ENCODE measurements at places on chromosomes 2 and 18.

GRCh38 chr2:120809151-120809550 is 73.5 kb downstream of the GLI2 start:
- no peak overlapping the region for H3K4me3 ChIP-seq
- H3K36me3 ChIP-seq = no peaks in the 10 kb centered on the region
- H3K27me3 ChIP-seq = no peaks in the 10 kb centered on the region
- no peak overlapping the region for H3K27ac ChIP-seq
- no peaks in the 10 kb centered on the region for H3K4me1 ChIP-seq

DNA sequence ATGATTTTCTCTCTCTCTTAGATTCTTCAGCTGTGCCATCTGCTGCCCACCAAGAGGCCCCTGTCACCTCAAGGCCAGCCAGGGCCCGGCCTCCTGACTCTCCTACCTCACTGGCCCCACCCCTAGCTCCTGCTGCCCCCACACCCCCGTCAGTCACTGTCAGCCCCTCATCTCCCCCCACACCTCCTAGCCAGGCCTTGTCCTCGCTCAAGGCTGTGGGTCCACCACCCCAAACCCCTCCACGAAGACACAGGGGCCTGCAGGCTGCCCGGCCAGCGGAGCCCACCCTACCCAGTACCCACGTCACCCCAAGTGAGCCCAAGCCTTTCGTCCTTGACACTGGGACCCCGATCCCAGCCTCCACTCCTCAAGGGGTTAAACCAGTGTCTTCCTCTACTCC is 9.4 kb upstream of the GMPPA start:
- peaks cover 4% of the 10 kb centered on the region for H3K27me3 ChIP-seq
- no peak overlapping the region for H3K4me3 ChIP-seq
- H3K27ac ChIP-seq = no peak overlapping the region
- no peaks in the 10 kb centered on the region for H3K36me3 ChIP-seq
- H3K4me1 ChIP-seq = no peaks in the 10 kb centered on the region

GRCh38 chr2:195722075-195722474 is 65.0 kb downstream of the SLC39A10 start:
- H3K27ac ChIP-seq = no peak overlapping the region
- peaks cover 1% of the 10 kb centered on the region for H3K36me3 ChIP-seq
- H3K4me1 ChIP-seq = no peaks in the 10 kb centered on the region
- no peak for DNase-seq

- no peaks in the 10 kb centered on the region for H3K36me3 ChIP-seq
- no peak for DNase-seq
- H3K4me3 ChIP-seq = no peak overlapping the region
- H3K4me1 ChIP-seq = no peaks in the 10 kb centered on the region
Observed at GRCh38 chr2:174053355-174054151, 88.4 kb upstream of the SP3 start.

DNA sequence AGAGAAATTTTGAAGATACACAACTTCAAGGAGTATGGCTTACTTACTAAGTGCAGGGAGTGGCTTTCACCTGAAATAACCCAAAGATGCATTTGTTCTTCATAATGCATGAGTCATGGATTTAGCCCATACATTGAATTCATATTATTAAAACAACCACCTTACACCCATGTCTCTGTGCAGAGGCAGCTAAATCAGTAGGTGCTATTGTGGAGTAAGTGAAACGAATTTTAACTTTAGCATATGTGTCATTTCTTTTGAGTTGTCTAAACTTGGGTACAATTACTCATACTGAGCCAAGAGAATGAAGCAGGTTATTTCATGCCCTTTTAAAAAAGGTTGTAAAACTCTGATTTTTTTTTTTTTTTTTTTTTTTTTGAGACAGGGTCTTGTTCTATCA is 11.0 kb upstream of the ANKRD29 start:
- DNase-seq = no peak
- H3K27ac ChIP-seq = no peak overlapping the region

DNA sequence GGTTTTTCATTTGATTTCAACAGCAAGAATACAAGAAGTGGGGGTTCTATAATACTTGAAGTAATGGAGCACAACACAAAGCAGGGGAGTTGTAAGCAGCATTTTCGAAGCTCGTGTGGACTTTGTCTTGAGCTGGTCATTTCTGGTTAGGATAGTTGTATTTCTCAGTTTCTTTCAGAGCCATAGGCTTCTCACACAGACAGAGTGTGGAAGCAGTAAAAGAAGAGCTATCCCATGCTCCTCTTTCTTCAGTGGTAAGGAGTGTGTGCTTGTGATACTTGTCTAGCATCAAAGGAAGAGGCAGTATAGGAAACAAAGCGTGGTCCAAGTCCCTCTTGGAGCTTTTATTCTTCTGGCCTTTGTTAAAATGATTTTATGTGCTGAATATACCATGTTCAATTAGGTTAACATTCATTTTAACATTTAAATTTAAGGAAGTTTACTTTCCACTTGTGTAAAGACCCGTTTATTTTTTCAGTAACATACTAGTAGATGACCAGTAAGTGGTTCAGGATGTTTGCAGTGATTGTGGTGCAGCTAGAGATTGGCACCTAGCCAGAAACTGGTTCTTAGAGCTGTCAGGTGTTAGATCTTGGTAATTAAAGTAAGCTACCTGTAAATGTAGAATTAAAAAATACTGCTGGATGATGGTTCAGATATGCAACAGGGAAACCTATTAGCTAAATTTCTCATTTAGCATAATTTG is 14.6 kb downstream of the CCNYL1 start:
- no peaks in the 10 kb centered on the region for H3K27me3 ChIP-seq
- H3K36me3 ChIP-seq = no peaks in the 10 kb centered on the region
- no peaks in the 10 kb centered on the region for H3K4me1 ChIP-seq

DNA sequence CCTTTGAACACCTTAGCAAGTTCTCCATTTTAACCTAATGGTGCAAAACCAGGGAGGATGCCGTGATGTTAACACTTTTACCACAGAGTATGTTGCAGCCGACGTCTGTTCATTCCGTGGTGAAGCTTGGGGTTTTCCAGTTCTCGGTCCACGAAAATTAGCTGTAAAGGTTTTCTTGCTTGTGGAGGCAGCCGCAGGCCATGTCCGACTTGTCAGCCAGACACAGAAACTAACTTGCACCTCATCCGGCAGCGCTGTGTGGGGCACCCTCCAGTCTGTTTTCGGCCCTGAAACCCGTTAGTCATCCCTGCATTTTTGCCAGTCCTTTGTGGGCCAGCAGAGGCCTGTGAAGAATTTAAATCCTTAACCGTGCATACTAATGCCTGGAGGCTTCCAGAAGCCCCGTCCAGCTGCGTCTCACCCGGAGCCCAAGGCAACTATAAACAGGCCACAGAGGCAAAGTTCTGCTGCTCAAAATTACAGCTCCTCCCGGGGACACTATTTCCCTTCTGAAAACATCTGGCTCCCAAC is 70.6 kb downstream of the SH3YL1 start:
- no peaks in the 10 kb centered on the region for H3K4me1 ChIP-seq
- no peaks in the 10 kb centered on the region for H3K27me3 ChIP-seq
- H3K27ac ChIP-seq = no peak overlapping the region
- no peak overlapping the region for H3K4me3 ChIP-seq

DNA sequence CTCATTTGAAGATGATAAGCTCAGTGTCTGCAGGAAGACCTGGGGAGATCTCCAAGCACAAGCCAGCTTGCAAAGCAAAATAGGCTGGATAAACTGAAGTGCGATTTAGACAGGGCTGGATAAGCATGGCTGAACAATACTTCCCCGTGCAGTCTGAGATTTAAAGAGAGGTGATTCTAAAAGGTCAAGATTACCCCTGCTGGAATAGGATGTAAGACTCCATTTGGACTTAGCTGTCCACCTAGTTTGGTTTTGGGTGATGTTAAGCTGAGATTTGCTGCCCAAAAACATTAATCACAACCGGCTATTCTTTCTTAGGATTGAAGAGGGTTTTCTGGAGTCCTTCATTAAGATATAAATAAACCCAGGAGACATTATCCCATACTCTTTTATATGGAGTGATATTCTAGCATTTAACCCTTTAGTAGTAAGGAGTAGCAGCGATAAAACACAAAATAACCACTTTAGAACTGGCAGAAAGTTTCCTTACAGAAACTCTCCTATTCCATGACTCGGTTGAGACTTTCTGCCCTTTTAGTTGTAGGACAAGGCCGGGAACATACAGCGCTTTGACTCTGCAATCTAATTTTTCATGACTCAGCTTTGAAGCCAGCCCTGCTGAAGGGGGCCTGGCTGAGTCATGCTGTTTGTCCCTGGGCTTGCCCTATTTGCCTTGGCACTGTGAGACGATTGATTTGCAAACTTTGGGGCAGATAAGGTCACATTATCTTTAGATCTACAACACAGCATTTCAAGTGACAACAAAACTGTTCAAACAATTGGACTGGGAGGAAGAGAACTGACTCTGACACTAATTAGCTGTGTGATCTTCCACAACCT is 238.2 kb downstream of the GCA start:
- H3K36me3 ChIP-seq = no peaks in the 10 kb centered on the region
- no peak for DNase-seq
- no peaks in the 10 kb centered on the region for H3K4me1 ChIP-seq
- H3K27me3 ChIP-seq = no peaks in the 10 kb centered on the region

- no peaks in the 10 kb centered on the region for H3K36me3 ChIP-seq
- DNase-seq = no peak
- H3K27ac ChIP-seq = no peak overlapping the region
- H3K4me1 ChIP-seq = no peaks in the 10 kb centered on the region
- no peak overlapping the region for H3K4me3 ChIP-seq
Observed at GRCh38 chr2:1515986-1516797, 102.9 kb downstream of the TPO start.

- no peak for DNase-seq
- H3K4me3 ChIP-seq = peak overlapping the region; percentile 70
- H3K27me3 ChIP-seq = no peaks in the 10 kb centered on the region
- no peaks in the 10 kb centered on the region for H3K4me1 ChIP-seq
Observed at GRCh38 chr2:14633461-14634181, 1.1 kb downstream of the LRATD1 start.

DNA sequence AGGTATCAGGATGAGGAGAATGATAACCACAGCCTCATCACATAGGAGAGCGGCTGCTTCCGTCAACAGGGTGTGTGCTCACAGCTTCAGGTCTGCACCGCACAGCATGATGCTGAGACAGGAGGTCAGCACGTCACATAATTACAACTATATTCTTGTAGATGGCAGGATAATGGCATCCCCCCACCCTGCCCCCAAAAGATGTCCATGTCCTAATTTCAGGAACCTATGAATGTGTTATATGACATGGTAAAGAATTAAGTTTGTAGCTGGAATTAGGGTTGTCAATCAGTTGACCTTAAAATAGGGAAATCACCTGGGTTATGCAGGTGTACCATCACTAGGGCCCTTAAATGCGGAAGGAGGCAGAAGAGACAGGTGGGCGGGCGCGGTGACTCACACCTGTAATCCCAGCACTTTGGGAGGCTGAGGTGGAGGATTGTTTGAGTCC is 73.9 kb downstream of the ARL4C start:
- H3K4me3 ChIP-seq = no peak overlapping the region
- H3K4me1 ChIP-seq = peaks cover 4% of the 10 kb centered on the region
- DNase-seq = no peak
- no peaks in the 10 kb centered on the region for H3K36me3 ChIP-seq
- no peak overlapping the region for H3K27ac ChIP-seq

DNA sequence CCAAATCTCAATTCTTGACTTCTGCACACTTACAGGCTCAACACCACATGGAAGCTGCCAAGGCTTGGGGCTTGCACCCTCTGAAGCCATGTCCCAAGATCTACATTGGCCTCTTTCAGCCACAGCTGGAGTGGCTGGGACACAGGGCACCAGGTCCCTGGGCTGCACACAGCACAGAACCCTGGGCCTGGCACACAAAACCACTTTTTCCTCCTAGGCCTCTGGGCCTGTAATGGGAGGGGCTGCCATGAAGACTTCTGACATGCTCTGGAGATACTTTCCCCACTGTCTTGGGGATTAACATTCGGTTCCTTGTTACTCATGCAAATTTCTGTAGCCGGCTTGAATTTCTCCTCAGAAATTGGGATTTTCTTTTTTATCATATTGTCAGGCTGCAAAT is 29.9 kb downstream of the SP9 start:
- no peak overlapping the region for H3K4me3 ChIP-seq
- H3K36me3 ChIP-seq = peaks cover under 1% of the 10 kb centered on the region
- no peak for DNase-seq
- no peaks in the 10 kb centered on the region for H3K4me1 ChIP-seq

DNA sequence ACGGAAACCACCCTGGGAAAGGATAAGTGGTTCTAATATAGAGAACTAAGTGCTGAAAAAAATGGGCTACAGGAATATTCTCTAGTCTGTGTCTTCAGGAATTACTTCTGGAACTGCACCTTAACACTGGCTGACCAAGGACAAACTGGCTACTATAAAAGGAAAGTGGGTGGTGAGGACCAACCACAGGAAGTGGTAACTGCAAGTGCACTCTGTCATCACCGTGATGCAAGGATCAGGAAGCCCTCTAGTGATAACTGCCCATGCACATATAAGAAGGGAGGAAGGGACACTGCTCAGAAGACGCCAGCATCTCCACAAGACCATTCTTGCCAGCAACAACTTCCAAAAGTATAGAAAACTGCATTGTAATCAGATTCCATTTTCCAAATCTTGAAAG is 424.4 kb upstream of the RGPD4 start:
- DNase-seq = no peak
- no peak overlapping the region for H3K4me3 ChIP-seq
- no peaks in the 10 kb centered on the region for H3K36me3 ChIP-seq
- H3K27me3 ChIP-seq = no peaks in the 10 kb centered on the region
- H3K27ac ChIP-seq = no peak overlapping the region
- H3K4me1 ChIP-seq = no peaks in the 10 kb centered on the region

GRCh38 chr18:2758309-2758708 is 88.5 kb upstream of the EMILIN2 start:
- H3K4me1 ChIP-seq = no peaks in the 10 kb centered on the region
- H3K27me3 ChIP-seq = no peaks in the 10 kb centered on the region
- peaks cover 12% of the 10 kb centered on the region for H3K36me3 ChIP-seq
- no peak for DNase-seq
- no peak overlapping the region for H3K27ac ChIP-seq

GRCh38 chr2:109246176-109246575 is 117.2 kb downstream of the SH3RF3 start:
- peaks cover 18% of the 10 kb centered on the region for H3K4me1 ChIP-seq
- DNase-seq = no peak
- H3K27ac ChIP-seq = no peak overlapping the region
- no peaks in the 10 kb centered on the region for H3K36me3 ChIP-seq
- H3K4me3 ChIP-seq = no peak overlapping the region
- H3K27me3 ChIP-seq = no peaks in the 10 kb centered on the region

GRCh38 chr2:26008851-26009566 is 24.9 kb upstream of the RAB10 start:
- no peaks in the 10 kb centered on the region for H3K27me3 ChIP-seq
- H3K4me3 ChIP-seq = no peak overlapping the region
- H3K4me1 ChIP-seq = peaks cover 5% of the 10 kb centered on the region
- H3K27ac ChIP-seq = peak overlapping the region; percentile 19
- DNase-seq = peak; percentile 48

DNA sequence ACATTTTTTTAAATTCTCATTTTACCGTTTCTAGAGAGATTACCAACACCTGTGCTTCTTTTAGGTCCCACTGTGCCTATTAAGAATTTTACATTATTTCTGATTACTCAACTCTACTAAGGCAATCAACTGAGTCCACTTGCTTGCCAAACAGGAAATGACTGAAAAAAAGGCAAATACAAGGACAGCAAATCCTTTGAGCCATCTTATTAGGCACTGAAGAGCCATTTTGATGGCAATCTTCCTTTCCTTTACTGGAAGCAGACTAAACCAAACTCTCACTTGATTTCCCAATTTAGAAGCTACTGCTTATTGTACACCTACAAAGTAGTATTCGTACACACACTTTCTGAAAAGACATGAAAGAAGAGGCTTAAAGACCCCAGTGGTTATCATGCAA is 121.4 kb upstream of the COL3A1 start:
- H3K4me3 ChIP-seq = no peak overlapping the region
- no peak overlapping the region for H3K27ac ChIP-seq
- H3K36me3 ChIP-seq = no peaks in the 10 kb centered on the region
- no peak for DNase-seq
- no peaks in the 10 kb centered on the region for H3K4me1 ChIP-seq
